ENCODE measurements at places on chromosomes 3 and 15.

DNA sequence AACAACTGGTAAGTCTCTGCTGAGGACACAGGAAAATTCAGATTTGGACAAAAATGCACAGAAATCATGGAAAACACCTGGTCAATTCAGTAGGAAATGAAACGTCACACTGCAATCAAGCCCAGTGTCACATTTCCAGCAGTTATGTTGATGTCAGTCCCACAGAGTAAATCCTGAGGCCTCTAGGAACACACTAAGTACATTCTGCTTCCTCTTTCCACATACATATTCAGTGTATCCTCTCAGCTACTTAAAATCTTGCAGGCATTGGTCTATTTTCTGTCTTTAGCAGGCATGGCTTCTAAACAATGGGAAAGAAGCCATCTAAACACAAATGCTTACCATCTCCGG lies 207.8 kb downstream of the PLCL2 start:
- DNase-seq, result no peak

DNA sequence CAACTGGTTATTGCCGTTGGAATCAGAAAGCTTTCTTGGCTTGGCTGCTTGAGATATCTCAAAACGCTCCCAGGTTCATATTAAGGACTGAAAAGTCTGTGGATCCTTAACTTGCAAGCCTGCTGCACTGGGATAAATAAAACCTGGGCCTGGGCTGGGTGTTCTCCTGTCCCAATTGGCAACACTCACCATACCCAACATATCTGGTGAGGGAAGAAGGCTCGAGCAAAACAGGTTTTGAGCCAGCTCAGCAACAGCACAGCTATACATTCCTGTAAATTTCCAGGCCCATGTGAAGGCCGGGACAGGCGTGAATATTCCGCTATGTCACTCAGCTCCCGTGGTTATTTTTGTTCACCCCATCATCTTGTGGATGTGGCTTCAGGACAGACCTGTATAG lies 169.0 kb upstream of the BCL6 start:
- no peak for DNase-seq

DNA sequence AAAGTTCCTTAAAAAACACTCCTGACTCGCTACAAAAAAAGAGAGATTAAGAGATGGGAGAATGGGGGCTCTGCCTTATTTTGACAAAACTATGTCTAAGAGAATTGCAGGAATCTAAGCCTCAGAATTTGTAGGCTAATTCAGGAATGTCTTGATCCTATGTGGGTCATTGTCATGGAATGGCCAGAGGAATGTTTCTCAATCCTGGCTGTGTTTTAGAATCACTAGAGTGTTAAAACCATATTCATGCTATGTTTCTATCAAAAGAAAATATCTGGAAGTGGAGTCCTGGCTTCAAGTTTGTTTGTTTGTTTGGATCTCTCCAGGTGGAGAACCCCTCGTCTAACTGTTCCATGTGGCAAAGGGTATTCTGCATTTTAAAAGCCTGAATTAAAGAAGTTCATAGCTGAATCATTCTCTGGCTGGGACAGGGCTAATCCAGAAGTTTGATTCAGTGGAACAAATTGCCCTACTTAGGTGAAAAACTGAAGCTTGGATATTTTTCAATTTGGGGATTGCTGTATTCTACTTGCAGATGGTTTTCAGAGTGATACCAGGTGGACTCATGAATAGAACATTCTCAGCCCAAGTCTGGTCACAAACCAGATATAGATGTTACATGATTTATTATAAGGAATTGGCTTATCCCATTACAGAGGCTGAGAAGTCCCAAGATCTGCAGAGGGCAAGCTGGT lies 28.2 kb downstream of the GJD2 start:
- DNase-seq, result no peak

GRCh38 chr3:50656417-50657195 lies 18.1 kb upstream of the DOCK3 start:
- DNase-seq, result no peak

GRCh38 chr3:62665627-62666437 lies 209.4 kb downstream of the CADPS start:
- DNase-seq, result no peak

DNA sequence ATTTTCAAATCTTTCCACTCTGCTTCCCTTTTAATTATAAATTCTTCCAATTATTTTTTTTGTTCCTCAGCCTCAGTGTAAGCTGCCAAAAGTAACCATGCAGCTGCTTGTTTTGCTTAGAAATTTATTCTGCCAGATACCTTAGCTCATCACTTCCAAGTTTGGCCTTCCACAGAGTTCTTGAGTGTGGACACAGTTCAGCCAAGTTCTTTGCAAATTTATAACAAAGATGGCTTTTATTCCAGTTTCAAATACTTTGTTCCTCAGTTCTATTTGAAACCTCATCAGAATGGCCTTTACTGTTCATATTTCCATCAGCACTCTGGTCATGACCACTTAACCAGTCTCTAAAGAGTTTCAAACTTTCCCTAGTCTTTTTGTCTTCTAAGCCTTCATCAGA lies 10.3 kb downstream of the RTP1 start:
- no peak for DNase-seq

GRCh38 chr3:37627951-37628620 lies 233.6 kb upstream of the CTDSPL start:
- DNase-seq, result no peak

DNA sequence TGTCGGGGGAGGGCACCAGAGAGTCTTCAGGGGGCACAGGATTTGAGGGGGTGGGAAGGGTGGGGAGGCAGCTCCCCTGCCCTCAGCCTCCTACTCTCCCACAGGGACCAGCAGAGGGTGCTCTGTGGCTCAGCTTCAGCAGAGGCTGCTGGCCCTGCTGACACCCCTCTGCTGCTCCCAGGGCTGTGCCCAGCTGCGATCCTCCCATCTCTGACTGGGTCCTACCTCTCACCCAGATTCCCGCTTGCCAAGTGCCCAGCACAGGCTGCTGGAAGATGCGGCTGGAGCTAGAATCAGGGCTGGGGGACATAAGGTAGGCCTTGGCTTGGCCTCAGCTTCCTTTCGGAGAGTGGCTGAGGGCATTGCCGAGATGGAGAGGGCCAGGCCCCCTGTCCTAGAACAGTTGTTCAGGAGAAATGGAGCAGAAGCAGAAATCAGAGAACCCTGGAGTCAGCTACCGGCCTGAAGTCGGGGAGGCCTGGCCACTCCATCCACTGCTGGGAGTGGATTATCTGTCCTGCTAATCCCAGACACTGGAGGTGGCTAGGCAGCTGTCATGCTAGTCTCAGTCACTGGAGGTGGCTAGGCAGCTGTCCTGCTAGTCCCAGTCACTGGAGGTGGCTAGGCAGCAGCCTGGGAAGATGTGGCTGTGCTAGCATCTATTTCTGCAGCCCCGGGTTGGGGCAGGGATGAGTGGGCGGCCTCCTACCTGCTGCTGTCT lies 3.9 kb downstream of the GRM2 start:
- DNase-seq, result no peak

GRCh38 chr15:85331655-85332285 lies 48.6 kb upstream of the AKAP13 start:
- DNase-seq, result no peak

GRCh38 chr3:52456800-52457183 lies 1.4 kb downstream of the NISCH start:
- DNase-seq, result no peak

DNA sequence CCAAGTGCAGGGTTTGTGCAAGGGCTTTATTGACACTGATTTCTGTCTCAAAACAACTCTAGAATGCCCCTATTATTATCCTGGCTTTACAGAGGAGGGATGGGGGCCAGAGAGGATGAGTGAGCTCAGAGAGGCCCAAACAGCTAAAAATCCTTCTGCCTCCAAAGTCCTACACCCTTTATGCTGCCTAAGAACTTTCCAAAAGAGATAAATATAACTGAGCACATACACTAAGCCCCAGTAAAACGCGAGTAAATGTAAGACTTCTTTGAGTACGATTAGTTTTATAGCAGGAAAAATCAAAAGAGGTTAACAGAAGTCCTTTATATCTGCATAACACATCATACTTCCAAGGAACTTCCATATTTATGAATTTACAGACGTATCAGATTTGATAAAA lies 149.1 kb downstream of the CTNNB1 start:
- no peak for DNase-seq

GRCh38 chr3:134594331-134594741 lies 56.5 kb downstream of the KY start:
- DNase-seq, result no peak

GRCh38 chr3:189838291-189838690 lies 207.1 kb downstream of the TP63 start:
- no peak for DNase-seq

- no peak for DNase-seq
Observed at GRCh38 chr15:71201477-71201876, 86.2 kb downstream of the THSD4 start.

DNA sequence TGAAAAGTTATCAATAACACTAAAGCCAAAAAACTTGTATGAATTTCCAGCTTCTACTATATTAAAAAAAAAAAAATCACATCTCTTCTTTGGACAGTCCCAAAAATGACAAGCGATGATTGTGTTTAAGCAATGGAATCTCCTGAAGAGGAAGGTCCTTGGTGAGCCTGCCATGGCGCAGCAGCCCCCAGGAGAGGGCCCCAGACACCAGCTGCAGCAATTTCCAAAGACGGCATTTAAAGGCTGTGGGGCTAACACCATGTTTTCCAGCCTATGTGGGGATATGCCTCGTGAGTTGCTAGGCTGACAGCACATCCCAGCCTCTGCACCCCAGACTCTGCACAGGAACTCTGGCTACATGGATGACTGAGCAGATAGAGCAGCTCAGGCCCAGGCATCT lies 14.7 kb downstream of the SKIC8 start:
- no peak for DNase-seq

GRCh38 chr3:143961342-143961741 lies 10.3 kb upstream of the DIPK2A start:
- DNase-seq, result no peak

- no peak for DNase-seq
Observed at GRCh38 chr3:52128118-52128683, 26.0 kb downstream of the POC1A start.

DNA sequence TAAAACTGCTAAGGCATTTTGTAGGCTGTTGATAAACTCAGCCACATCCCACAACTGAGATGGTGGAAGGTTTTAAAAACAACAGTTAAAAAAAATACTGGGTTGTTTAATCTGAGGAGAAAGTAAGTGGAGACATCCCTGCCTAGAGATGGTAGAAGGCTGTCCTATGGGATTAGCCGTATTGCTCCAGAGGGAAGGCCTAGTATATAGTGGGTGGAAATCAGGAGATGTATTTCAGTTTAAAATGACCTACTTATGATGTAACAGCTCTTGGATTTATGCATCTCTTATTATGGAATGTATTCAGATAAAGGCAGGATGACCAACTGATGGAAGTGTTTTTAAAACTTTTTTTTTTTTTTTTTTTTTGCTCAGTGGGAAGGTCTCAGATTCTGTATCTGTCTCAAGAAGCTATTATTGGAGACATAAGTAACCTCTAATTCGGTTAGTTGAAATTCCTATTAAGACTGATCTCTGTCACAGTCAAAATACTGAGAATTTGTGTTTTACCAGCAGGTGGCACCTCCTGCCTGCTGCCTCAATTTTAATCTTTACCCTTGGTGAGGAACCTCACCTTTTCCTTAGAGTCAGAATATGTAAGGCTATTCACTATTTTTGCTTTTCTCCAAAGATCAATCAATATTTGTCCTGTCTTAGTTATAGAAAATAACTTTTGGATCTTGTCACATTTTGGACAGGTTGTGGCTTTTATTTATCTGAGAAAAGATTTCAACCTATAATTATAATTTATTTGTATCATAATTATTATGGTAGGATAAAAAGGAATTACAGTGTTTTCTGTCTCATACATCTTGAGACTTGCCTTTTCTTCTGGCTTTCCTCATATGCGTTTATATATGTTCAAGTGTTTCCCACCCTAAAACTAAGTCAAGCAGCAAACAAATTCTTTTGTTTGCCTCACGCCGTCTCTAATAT lies 63.0 kb downstream of the VPS8 start:
- DNase-seq, result no peak

DNA sequence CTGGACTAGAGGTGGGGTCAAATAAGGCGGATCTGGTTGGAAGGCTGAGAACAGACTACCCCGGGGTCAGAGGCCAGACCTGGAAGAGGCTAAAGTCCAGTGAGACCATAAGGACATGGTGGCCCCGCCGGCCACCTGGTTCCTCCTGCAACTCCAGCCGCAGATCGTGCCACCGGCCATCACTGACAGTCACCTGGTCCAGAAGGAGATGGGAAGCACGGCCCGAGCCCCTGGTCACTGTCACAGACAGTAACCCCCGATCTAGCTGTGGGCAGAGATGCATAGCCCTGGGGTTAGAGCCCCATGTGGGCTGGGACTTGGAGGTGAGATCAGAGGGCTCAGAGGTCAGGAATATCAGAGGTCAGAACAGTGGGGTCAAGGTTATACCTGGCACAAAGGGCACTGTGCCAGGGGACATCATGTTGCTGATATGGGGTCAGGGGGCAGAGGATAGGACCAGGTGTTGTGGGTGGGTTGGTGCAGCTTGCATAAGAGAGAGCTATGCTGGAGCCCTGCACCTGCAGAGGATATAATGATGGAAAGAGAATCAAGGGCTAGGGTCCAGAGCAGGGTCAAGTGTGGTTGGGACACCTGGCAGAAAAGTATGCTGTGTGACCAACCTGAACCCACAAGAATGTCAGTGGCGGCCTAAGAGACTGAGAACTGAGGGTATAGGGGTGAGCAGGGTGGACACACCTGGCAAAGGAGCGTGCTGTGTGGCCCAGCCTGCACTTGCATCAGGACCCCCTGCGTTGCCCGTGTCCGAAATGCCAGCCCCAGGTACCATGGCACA lies 9.6 kb downstream of the CELSR3 start:
- DNase-seq, result no peak

- no peak for DNase-seq
Observed at GRCh38 chr15:73660455-73660854, 23.7 kb upstream of the CD276 start.

- no peak for DNase-seq
Observed at GRCh38 chr15:36645106-36645505, 65.7 kb downstream of the CDIN1 start.

- no peak for DNase-seq
Observed at GRCh38 chr3:152383136-152383606, 114.4 kb downstream of the MBNL1 start.

DNA sequence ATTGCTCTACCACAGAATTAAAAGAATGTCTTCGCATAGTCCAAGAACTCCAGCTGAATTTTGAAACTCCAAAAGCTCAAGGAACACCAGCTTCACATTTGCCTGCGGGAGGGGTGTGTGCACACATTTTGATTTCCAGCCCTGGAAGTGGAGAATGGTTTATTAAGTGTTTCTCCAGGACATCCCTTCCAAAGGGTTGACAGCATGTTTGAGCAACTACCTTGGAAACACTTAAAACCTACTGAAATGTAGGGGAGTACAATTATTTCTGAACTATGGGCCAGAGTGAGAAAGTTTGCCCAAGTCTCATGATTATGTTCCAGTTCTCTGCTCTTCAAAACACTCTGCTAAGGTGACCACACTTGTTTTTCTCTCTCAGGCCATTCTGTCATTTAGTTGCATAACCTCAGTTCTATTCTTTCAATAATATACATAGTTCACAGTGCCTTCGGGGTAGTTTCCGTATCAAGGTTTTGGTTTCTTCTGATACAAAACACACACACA lies 7.9 kb downstream of the ACP3 start:
- no peak for DNase-seq

GRCh38 chr3:131540143-131540542 lies 37.4 kb upstream of the MRPL3 start:
- DNase-seq, result no peak

- no peak for DNase-seq
Observed at GRCh38 chr3:66021731-66022131, 17.0 kb downstream of the MAGI1 start.

All from CD4-positive, alpha-beta T cell treated with Interleukin-4 for 4 hours (primary cell).